Adipocyte (in vitro differentiated cells): ENCODE measurements at places on chromosomes 6 and 20.

- peak; percentile 91 for DNase-seq
Observed at GRCh38 chr6:26304797-26305640, 60.0 kb upstream of the BTN3A2 start.

DNA sequence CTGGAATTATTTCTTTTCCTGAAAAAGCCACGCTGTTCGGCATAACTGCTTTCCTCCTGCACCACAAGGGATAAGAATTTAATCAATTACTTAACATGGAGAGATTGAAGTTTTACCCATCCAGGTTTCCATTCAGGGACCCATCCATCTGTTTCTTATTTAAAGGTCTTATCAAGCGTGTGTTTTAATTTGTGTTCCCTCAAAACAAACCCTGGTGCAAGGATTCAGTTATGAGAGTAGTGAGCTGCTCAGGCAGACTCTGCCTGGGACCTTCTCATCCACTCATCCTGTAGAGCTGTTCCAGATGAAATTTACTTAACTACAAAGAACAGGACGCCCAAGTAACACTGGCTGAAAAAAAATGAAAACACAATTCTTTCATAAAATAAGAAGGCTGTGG lies 97.8 kb downstream of the BANF2 start:
- DNase-seq, result no peak

GRCh38 chr6:82779041-82779440 lies 286.6 kb downstream of the UBE3D start:
- no peak for DNase-seq

- DNase-seq, result no peak
Observed at GRCh38 chr6:26028212-26028745, 59.0 kb upstream of the HFE start.

DNA sequence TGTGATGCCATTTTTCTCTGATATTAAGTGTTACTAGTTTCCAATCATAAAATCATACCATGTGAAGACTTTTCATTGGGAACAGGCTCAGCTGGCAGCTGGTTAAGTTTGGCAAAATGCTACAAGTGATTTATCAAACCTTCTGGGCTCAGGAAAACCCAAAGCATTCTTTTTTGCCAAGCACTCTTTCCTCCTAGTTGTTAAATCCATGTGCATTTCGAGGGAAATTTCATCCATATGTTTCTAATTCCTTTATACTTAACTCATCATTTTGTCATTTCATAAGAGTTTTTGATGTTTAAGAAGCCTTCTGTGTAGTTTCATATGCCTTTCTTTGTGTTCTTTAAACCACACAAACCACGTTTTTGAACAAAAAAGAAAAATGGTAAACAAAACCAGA lies 217.6 kb upstream of the PDE10A start:
- DNase-seq, result no peak

GRCh38 chr6:73144516-73144915 lies 80.8 kb downstream of the KHDC1L start:
- DNase-seq, result no peak

- peak; percentile 42 for DNase-seq
Observed at GRCh38 chr20:62496568-62497218, 20.9 kb upstream of the GATA5 start.

GRCh38 chr20:37886851-37887297 lies 16.1 kb upstream of the VSTM2L start:
- DNase-seq, result no peak

DNA sequence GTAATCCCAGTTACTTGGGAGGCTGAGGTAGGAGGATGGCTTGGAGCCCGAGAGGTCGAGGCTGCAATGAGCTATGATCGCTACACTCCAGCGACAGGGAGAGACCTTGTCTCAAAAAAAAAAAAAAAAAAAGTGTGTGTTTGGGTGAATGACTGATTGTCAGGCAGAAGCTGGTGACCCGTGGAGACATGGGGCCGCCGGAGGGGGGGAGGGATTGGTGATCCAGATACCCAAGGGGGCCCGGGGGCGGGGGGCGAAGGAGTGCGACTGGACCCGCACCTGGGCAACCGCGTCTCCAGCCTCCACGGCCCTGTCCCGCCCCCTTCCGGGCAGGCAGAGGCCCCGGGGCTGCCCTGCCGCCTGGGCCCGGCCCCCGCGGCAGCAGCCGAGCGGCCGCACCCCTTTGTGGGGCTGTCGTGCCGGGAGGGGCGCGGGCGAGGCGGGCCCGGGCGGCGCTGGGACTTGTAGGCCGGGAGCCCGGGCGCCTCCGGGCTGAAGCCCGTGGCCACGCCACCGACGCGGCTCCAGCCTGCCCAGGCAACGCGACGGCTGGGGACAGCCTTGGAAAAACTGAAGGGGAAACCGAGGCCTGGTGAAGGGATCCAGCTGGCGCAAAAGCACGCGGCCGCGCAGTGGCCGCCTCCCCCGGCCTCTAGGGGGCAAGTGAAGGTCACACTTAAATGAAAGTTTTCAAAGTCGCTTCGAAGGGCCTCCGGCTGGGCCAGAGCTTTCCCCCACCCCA lies 2.1 kb upstream of the RBM38 start:
- peak; percentile 6 for DNase-seq

GRCh38 chr6:80181352-80182081 lies 75.0 kb downstream of the BCKDHB start:
- DNase-seq, result no peak

DNA sequence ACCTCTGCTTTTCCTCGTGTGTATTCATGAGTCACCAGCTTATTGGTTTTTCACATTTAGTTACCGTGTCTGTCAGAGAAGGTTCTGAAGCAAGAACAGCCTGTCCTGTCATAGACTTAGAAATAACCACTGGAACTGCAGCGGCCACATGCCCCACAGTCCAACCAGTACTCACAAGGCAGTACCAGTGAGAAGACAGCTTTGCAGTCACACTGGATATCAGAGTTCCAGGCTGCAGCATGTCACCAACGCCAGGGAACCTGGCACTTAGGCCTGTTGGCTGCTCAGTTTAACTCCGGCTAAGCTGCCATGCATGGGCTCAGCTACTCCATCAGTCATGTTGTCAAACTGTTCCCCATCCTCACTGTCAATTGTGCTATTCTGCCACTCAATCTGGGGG lies 40.1 kb downstream of the ADNP start:
- no peak for DNase-seq

- DNase-seq, result no peak
Observed at GRCh38 chr6:116461331-116461931, at the start of gene CALHM6. Gene CALHM6, plus strand, starts transcription at chr6:116461375. Its CDS starts 555 bp downstream, at chr6:116461930.

DNA sequence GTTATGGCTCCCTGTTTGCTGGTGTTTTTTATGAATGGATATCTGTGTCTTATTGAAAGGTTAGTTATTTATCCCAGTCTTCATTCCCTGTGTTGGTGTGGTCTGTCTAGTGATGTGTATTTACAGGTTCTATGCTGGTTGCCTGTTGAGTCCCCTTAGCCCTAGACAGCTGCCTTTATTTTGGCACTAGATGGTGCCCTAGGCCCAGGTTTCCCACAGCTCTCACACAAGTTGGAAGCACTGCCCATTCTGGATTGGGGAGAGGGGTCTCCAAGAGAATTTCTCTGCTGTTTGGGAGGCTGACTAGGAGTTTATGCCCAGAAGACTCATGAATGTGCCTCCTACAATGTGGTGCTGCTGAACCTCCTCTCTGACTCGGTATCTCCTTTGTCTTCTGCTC lies 12.4 kb downstream of the GRM1 start:
- peak; percentile 25 for DNase-seq
